Spinal cord (tissue), 10 donors: ENCODE measurements at places on chromosomes 16 and 17. TPM values are rescaled to one million over a fixed set of nuclear protein-coding genes. Genes with fewer than 3 reads are reported as not detected.
A peak's percentile ranks its signal among the peaks of the same experiment; 100 is the strongest.

Gene KRTAP4-1
- not detected for total RNA-seq

Gene GAS7
- total RNA-seq = 93.8 TPM

Gene OSGIN1
- 0.20 TPM for total RNA-seq

GRCh38 chr17:17492085-17492484, 4.1 kb downstream of the RASD1 start:
- H3K27me3 ChIP-seq = no peaks in the 10 kb centered on the region
- peaks cover 28% of the 10 kb centered on the region for H3K36me3 ChIP-seq
- peaks cover 36% of the 10 kb centered on the region for H3K4me1 ChIP-seq
- DNase-seq = no peak
- H3K4me3 ChIP-seq = no peak overlapping the region

Gene KLHL10
- total RNA-seq = 0.30 TPM

DNA sequence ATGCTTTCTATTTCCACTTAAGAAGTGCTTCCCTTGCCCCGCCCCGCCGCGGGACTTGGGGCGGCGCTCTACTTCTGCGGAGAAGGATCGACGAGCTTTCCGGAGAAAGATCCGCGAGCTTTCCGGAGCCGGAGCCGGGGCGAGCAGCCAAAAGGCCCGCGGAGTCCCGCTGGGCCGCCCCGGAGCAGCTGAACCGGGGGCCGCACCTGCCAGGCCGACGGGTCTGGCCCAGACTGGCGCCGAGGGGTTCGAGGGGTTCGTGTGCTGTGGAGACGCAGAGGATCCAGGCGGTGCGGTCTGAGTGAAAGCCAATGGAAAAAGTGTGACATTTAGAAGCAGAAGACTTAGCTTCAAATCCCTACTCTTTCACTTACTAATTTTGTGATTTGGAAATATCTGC, 50.8 kb downstream of the TBC1D26 start:
- H3K36me3 ChIP-seq = peaks cover 4% of the 10 kb centered on the region
- peaks cover 8% of the 10 kb centered on the region for H3K4me1 ChIP-seq
- no peaks in the 10 kb centered on the region for H3K27me3 ChIP-seq

GRCh38 chr16:89135166-89135565, 36.4 kb upstream of the CDH15 start:
- H3K27ac ChIP-seq = no peak overlapping the region
- no peak overlapping the region for H3K4me3 ChIP-seq
- peaks cover 78% of the 10 kb centered on the region for H3K36me3 ChIP-seq
- no peak for DNase-seq

Gene GP1BA
- total RNA-seq = 0.06 TPM

Gene HBQ1
- 6.4 TPM for total RNA-seq

DNA sequence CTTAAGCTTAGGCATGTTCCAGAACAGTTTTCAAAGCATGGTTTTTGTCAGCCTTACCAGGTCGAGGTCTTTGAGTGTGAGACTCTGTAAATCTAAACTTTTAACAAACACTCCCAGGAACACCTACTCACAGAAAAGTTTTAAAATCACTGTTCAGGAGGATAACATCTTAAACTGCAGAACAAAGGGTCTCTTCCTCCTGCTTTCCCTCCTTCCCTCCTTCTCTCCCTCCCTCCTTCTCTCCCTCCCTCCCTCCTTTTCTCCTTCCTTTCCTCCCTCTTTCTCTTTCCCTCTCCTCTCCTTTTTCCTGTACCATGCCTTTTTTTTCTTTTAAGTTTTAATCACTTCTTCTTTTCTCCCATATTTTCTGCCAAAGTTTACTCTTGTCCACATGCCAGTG, 153.5 kb upstream of the MAF start:
- H3K27me3 ChIP-seq = no peaks in the 10 kb centered on the region
- no peaks in the 10 kb centered on the region for H3K36me3 ChIP-seq
- no peak for DNase-seq
- no peaks in the 10 kb centered on the region for H3K4me1 ChIP-seq
- no peak overlapping the region for H3K27ac ChIP-seq

GRCh38 chr17:1626333-1626732, 2.3 kb downstream of the SLC43A2 start:
- H3K27ac ChIP-seq = no peak overlapping the region
- H3K27me3 ChIP-seq = no peaks in the 10 kb centered on the region
- peaks cover 36% of the 10 kb centered on the region for H3K36me3 ChIP-seq

GRCh38 chr17:79152636-79153035, 78.0 kb downstream of the ENGASE start:
- H3K27ac ChIP-seq = no peak overlapping the region
- DNase-seq = no peak
- H3K4me3 ChIP-seq = no peak overlapping the region
- peaks cover 32% of the 10 kb centered on the region for H3K4me1 ChIP-seq

DNA sequence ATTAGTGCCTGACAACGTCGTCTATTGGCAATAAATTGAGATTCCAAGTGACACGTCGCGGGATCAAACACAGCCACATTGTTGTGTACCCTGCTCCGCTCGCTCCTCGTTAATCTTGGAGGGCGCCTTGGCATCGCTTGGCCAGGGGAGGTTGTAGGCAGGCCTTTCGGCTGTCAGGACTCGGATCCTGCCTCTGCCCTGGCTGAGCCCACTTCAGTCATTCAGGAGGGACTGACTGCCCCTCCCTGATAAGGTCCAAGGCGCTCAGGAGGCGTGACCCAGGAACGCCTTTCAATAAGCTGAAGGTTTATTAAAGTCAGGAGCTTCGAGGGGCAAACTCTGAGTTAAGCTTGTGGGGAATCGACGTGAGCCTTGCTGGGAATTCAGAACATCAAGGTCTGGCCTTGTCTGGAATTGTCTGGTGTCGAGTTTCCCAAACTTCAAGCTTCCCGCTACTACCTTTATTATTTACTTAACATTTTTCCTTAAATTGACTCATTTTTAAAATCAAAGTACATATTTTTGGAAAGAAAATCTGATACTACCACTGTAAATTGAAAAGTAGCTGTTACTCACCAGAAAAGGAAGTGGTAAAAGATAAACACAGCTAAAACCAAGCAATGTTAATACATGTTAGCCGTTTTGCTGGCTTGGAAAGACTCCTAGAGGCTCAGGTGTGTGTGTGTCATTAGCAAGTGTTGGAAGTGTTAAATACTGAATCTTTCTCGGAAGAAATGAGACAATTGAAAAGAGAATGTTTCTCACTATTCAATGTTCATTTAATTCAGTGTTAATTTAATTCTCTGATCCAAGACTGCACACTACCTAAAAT, 5.3 kb upstream of the IRX3 start:
- H3K27me3 ChIP-seq = peaks cover 69% of the 10 kb centered on the region
- no peak overlapping the region for H3K4me3 ChIP-seq
- peaks cover 38% of the 10 kb centered on the region for H3K4me1 ChIP-seq
- peak; percentile 10 for DNase-seq

- no peak for DNase-seq
- H3K4me1 ChIP-seq = no peaks in the 10 kb centered on the region
- no peak overlapping the region for H3K27ac ChIP-seq
- H3K36me3 ChIP-seq = no peaks in the 10 kb centered on the region
- no peaks in the 10 kb centered on the region for H3K27me3 ChIP-seq
Measured at GRCh38 chr16:29641561-29641960, 21.5 kb upstream of the SPN start.

DNA sequence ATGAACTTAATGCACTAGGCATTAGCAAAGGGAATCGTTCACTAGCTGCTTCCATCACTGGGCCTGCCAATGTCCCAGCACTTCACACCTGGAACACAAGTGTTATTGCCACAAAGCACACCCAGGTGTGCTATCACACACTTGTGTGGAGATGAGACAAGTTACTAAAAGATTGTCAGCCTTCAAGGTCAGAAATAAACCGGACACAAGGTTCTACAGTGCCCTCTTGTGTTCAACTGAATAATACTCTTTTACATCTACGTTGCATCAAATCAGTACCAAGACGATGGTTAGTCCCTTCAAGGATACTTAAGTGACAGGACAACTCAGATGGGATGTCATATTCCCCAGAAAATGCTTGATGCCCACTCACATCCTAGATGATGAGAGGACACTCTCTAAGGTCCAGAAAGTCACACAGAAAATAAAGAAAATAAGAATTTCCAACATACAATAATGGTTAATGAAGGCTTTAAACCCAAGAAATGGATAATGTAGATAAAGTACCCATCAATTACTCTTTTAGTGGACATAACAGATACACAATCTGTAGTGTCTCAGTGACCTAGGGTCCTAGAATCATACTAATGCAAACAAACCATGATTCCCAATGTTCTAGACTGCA, 16.4 kb upstream of the GLG1 start:
- H3K4me1 ChIP-seq = peaks cover 4% of the 10 kb centered on the region
- no peak overlapping the region for H3K27ac ChIP-seq
- no peaks in the 10 kb centered on the region for H3K27me3 ChIP-seq
- peak; percentile 45 for DNase-seq
- H3K36me3 ChIP-seq = peaks cover 34% of the 10 kb centered on the region
- no peak overlapping the region for H3K4me3 ChIP-seq

Gene OR3A3
- not detected for total RNA-seq

DNA sequence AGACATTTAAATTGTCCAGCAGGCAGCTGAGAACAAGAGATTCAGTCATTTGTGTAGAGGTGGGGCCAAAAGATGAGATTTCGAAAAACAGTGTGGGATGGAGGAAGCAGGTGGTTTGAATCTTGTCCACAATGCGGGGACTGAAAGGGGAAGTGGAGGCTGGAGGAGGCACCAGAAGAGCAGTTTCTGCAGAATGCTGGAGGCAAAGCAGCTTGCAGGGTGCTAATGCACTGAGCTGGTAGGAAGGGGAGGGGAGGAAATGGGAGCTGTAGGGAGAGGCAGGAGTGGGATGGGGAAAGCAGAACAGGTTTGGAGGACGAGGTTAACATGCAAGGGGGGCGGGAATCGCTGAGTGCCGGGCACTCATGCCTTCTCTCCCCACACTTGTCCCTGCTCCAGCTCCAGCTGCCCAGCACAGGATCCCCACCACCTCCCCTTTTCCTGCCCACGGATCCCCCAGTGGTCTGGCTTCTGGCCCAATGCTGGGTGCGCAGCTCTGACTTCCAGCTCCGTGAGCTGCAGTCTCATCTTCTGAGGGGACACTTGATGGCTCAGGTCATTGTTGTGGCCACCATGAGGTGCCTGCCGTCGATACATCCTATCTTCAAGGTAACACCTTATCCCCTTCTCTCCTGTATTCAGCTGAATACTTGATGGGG, 9.4 kb downstream of the C17orf100 start:
- H3K27ac ChIP-seq = no peak overlapping the region
- peaks cover 2% of the 10 kb centered on the region for H3K27me3 ChIP-seq
- no peak overlapping the region for H3K4me3 ChIP-seq
- H3K4me1 ChIP-seq = peaks cover 6% of the 10 kb centered on the region
